Panc1 (cell line): ENCODE measurements at places on chromosomes 13 and 19. TPM values are rescaled to one million over a fixed set of nuclear protein-coding genes. Genes with fewer than 3 reads are reported as not detected.

FREM2 gene
- total RNA-seq, result 0.15 TPM

MISP3 gene
- 1.5 TPM for total RNA-seq

FCHO1 gene
- total RNA-seq, result 1.1 TPM

NCAN gene
- 0.15 TPM for total RNA-seq

DNA sequence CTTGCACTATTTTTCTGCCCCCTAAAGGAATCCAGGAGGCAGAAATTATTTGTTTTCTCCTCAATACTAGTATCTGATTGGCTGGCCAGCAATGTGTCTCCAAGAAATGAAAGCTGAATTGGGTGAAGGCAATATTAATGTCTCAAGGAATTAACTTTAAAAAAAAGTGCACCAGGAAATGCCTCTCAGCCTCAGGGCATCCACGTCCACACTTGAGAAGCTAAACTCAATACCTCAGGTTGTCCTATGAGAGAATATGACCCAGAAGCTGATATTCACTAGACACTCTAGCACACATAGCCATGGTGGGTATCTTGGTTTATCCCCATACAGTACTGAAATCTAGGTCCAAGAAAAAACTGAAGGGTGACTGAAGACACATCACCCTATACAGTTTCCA is 2.1 kb downstream of the ZNF91 start:
- no peak overlapping the region for H3K4me3 ChIP-seq
- no peaks in the 10 kb centered on the region; the same call in 1 of the 2 replicates for H3K4me1 ChIP-seq
- no peaks in the 10 kb centered on the region for H3K27me3 ChIP-seq
- DNase-seq, result no peak
- H3K36me3 ChIP-seq, result no peaks in the 10 kb centered on the region

DNA sequence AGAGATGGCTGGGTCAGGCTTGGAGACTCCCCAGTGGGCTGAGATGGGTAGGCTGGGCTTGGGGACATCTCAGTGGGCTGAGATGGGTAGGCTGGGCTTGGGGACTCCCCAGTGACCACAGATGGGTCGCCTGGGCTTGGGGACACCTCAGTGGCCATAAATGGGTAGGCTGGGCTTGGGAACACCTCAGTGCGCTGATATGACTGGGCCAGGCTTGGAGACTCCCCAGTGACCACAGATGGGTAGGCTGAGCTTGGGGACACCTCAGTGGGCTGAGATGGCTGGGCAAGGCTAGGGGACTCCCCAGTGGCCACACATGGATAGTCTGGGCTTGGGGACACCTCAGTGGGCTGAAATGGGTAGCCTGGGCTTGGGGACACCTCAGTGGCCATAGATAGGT is 12.8 kb downstream of the IQCN start:
- DNase-seq, result no peak
- no peaks in the 10 kb centered on the region for H3K27me3 ChIP-seq
- no peaks in the 10 kb centered on the region for H3K4me1 ChIP-seq

DNA sequence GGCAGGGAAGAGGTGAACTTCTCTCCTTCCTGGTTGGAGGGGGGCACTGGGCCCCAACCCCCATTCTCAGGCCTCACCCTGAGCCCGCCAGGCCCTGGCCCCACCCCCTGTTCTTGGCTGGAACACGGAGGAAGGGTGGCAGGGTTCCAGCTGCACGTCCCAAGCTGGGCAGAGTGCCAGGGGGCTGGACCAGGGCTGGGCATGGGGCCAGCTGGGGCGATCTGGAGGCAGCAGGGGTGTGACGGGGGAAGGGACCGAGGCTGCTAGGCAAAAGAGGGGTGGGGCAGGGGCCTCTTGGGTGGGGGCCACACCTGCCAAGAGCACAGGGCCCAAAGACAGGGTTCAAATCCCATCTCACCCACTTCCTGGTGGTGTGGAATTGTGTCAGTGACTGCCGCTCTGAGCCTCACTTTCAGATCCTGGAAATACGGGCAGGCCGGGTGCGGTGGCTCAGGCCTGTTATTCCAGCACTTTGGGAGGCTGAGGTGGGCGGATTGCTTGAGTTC is 2.2 kb downstream of the HIF3A start:
- H3K27ac ChIP-seq, result no peak overlapping the region
- no peaks in the 10 kb centered on the region for H3K36me3 ChIP-seq

DNA sequence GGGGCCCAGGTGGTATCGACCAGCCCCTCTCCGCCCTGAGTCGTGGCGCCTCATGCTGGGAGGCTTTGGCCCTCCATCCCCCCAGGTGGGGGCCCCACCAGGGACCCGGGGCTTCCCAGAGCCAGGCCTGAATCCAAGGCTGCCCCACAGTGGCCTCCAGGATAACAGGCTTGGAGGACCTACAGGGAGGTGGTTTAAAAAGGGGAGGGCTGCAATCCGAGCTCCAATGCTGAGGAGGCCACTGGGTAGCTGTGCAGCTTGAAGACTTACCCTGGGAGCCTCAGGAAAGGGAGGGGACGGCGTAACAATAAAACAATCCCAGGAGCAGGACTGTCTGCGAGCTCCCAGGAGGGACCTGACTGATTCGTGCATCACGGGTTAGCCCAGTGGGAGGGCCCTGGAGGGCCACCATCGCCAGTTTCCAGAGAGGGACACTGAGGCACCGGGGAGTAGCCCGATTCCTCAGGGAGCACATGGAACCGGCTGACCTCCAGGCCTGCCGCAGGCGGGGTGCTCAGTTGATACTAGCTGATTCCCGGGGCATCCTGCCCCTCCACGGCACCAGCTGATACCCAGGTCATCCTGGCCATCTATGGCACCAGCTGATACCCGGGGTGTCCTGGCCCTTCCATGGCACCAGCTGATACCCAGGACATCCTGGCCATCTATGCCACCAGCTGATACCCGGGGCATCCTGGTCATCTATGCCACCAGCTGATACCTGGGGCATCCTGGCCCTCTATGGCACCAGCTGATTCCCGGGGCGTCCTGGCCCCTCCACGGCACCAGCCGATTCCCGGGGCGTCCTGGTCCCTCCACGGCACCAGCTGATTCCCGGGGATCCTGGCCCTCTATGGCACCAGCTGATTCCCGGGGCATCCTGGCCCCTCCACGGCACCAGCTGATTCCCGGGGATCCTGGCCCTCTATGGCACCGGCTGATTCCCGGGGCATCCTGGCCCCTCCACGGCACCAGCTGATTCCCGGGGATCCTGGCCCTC is 3.7 kb upstream of the C2CD4C start:
- no peak for DNase-seq
- no peaks in the 10 kb centered on the region for H3K27me3 ChIP-seq
- no peak overlapping the region for H3K4me3 ChIP-seq
- no peaks in the 10 kb centered on the region for H3K36me3 ChIP-seq
- peaks cover 10% of the 10 kb centered on the region for H3K4me1 ChIP-seq
